ENCODE measurements at places on chromosomes 7 and 10.

- DNase-seq, result no peak
These were observed 90.3 kb upstream of the DLX6 start for GRCh38 chr7:96915029-96915428.

GRCh38 chr7:93115796-93116195 lies 2.0 kb downstream of the SAMD9 start:
- no peak for DNase-seq

DNA sequence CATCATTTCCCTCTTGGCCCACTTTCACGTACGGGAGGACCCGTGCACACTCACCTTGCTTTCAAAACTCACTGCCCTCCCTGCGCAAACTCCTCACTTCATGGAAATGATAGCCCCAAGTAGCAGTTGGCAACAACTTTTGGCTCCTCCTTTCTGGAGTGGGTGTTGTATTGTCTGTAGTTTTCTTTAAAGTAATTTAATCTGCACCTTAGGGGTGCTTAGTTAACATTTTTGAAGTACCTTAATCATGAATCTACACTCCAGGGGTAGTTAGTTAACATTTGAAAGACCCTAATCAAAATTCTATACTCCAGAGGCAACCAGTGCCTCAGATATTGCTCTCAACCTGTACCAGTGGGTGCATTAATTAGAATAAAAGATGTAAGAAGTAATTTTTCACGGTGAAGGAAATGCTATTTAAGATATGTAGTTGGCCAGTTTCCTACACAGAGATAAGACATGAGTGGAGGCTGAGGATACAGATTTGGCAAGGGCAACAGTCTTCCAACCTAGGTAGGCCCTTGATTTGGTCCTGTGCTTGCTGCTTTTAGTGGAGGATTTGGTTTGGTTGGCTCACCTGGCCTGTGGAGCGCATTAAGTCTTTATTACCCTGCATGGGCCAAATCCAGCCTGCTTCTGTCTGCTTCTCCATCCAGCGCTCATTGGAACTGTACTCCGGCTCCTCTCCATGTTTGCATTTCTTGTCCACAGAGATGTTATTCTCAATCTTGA lies 93.0 kb downstream of the EXOC4 start:
- DNase-seq, result no peak

DNA sequence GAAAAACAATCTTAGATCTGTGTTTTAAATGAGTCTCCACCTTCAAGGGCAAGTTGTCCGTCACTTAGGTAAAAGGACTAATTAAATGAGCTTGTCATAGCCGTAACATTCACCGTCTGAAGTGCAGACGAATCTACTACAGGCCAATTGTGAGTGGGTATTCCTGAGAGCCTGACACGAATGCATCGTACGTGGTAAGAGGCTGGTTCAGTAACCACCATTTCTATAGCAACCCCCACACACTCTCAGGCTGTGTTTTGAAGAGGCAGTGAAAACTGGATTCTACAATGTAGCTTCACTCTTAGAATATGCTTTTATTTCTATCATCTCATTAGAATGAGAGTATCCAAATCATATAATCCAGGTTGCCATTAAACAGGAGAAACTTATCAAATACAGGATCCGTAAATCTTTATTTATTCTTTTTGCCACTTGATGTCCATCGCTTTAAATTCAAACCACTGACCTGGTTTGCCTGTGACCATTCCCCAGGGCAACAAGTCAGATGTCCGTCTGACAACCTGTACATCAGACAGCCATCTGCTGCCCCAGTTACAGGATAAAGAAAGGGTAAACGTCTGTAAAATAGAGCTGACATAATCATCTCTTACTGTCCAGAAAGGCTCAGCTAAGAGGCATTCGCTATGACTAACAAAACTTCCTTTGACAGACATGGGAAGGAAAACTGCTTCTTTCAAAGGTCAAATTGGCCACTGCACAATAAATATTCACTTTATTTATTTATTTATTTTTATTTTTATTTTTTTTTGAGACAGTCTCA lies 70.3 kb upstream of the NMT2 start:
- DNase-seq, result no peak

GRCh38 chr7:91043924-91044645 lies 220.1 kb upstream of the FZD1 start:
- DNase-seq, result no peak

DNA sequence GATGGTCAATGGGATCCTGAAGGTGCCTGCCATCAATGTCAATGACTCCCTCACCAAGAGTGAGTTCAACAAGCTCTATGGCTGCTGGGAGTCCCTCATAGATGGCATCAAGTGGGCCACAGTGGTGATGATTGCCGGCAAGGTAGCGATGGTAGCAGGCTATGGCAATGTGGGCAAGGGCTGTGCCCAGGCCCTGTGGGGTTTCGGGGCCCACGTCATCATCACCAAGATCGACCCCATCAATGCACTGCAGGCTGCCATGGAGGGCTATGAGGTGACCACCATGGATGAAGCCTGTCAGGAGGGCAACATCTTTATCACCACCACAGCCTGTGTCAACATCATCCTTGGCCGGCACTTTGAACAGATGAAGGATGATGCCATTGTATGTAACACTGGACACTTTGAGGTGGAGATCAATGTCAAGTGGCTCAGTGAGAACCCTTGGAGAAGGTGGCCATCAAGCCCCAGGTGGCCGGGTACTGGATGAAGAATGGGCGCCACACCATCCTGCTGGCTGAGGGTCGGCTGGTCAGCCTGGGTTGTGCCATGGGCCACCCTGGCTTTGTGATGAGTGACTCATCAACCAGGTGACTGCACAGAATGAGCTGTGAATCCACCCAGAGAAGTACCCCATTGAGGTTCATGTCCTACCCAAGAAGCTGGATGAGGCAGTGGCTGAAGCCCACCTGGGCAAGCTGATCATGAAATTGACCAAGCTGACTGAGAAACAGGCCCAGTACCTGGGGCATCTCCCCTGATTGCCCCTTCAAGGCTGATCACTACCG lies 63.0 kb upstream of the ANTXRL start:
- DNase-seq, result peak; percentile 44

GRCh38 chr10:17134737-17135260 lies 5.2 kb upstream of the CUBN start:
- DNase-seq, result no peak

DNA sequence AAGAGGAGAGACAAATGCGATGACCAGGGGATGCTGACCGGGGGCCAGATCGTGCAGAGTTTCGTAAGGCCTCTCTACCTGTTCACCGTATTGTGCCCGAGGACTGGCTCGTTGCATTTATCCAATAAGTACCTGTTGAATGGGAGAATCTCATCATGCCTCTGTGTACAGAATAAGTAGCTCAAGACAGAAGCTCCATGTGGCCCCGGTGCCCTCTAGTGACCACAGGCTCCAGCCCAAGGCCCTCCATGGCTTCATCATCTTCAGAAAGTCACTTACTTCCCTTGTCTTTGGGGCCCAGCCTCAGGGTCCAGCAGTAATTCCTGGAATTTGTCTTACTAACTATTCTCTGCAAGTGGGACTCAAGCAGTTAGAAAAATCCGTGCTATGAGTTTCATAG lies 151.0 kb downstream of the CHN2 start:
- DNase-seq, result no peak

DNA sequence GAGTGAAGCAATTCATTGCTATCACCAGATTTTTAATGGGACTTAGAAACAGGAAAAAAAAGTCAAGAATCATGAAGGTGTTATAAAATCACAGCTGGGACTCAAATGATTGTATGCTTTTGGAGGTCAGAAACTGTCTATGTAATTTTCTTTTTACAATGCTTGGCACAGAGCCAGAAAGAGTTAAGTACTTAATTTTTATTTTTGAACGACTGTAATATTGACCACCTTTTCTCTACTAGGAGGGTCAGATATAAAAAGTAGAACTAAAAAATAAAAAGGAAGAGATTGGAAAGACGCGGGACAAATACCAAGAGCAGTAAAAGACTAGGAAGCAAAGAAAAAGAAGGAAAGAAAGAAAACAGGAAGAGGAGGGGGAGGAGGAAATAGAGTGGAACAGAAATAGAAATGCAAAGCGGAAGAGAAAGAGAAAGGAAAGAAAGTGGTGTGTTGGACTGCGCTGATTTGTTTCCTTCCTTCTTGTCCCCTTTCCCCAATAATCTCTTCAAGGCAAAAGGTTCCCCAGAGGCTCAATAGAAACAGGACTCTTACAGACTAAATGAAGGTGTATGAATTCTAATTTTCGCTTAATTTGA lies 23.2 kb upstream of the C1GALT1 start:
- DNase-seq, result no peak

GRCh38 chr10:26368463-26368862 lies 69.7 kb upstream of the APBB1IP start:
- no peak for DNase-seq

DNA sequence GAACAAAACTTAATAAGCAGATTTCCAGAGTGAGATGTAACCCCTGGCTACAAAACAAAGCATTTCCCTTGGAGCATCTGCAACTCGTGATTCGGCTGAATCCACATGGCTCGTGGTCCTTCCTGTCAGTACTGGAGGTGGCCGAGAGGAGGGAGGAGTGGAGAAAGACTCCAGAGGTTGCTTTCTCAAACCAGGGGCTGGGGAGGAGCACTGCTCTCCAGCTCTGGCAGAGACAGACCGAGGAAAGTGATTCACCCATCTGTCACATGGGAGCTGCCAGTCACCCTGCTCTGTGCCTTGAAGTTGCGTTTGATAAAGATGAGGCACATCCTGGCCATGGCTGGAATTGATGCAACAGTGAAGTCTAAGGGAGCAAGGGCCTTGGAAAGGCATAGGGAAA lies 72.7 kb downstream of the COL13A1 start:
- no peak for DNase-seq

DNA sequence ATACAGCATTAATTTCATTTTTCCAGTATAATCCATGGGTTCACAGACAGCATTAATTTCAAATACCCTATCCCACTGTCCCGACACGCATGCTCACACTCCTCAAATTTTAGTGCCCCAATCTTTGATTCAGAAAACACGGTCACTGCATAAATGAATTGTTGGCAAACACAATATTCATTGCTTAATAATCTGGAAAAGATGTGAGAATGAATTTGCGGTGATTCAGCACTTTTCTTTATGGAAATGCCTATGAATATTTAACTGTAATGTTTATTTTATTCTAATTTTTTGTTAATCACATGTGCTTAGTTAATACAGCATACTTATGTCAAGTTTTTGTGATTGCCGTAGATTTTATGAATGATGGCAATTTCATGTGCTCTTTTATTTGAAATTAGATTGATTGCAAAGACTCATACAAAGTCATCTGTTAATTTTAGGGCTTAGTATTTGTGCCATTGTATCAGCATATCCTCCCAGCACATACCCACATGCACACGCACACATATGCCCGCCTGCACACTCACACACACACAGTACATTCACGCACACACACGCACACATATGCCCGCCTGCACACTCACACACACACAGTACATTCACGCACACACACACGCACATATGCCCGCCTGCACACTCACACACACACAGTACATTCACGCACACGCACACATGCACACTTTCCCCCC lies 35.1 kb downstream of the MACROH2A2 start:
- no peak for DNase-seq

DNA sequence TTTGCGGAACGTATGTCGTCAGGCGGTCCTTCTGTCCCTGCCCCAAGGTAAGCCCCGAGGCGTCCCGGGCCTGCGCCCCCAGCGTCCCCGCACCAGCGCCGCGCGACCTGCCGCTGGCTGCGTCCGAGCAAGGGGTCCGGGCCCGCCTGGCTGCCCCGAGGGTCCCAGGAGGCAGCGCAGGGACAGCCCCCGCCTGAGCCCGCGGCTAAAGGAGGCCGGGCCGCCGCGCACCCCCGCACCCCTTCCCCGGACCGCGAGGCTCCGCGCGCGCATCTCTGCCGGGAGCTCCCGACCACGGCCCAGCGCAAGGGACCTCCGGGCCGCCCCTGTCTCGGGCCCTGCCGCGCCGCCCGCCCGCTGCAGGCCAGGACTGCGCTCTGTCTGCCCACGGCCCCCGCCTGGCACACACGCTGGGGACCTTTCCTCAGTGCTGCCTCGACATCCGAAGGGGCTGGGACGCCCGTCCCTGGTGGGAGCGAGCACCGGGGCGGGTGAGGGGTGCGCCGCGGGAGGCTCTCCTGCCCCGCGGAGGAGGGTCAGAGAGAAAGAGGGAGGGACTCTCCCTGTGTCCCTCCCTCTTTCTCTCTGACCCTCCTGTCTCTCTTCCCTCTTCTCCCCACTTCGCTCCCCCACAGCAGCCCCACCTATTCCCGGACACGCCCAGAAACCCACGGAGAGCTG lies 25.0 kb downstream of the SHH start:
- DNase-seq, result peak; percentile 69

GRCh38 chr10:69901628-69902505 lies 100.2 kb downstream of the COL13A1 start:
- no peak for DNase-seq

GRCh38 chr10:32379950-32380551 lies 33.1 kb upstream of the EPC1 start:
- no peak for DNase-seq
